Activated naive CD8-positive, alpha-beta T cell treated with anti-CD3 and anti-CD28 coated beads, Interleukin-2, amount 10 ng/mL, durations not matched to agents 7 days and 5 days (primary cell): ENCODE measurements at places on chromosomes 3 and 15.

- no peak for DNase-seq
Measured at GRCh38 chr15:49196856-49197255, 26.8 kb downstream of the GALK2 start.

DNA sequence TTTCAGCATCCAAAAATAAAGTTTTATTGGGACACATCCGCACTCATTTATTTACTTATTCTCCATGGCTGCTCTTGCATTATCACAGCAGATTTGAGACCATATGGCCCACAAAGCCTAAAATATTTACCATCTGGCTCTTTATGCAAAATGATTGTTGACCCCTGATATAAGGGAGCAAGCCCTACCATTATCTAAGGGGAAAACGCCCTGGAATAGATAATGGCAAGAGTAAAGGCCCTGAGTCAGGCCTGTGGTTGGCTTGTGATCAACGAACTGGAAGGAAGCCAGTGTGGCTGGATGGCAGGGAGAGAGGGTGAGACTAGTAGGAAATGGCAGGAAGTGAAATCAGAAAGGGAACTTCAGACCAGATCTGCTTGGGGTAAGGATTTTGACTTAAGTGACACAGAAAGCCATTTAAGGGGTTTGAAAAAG, 24.6 kb upstream of the DMXL2 start:
- no peak for DNase-seq

DNA sequence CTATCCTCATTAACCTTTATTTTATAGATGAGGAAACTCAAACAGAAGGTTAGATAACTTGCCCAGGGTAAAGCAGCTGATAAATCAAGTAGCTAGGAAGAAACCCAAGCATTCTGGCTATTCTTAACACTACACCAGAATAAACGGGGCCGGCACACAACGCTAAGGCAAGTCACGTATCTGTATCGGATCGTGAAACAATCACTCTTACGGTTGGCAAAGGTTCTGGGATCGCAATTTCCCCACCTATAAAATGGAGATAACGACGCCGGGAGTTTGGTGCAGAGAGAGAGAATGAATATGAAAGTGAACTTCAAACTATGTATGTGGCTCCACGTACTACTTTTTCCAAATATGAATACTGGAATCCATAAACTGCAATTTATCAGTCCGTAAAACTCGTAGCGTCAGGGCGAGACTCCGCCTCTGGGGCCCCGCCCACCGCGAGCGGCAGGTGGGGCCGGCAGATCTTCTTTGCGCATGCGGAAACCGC, 252 bp upstream of the ARMC8 start:
- peak; percentile 91 for DNase-seq

GRCh38 chr3:32082721-32083120, 23.7 kb upstream of the GPD1L start:
- DNase-seq: no peak

DNA sequence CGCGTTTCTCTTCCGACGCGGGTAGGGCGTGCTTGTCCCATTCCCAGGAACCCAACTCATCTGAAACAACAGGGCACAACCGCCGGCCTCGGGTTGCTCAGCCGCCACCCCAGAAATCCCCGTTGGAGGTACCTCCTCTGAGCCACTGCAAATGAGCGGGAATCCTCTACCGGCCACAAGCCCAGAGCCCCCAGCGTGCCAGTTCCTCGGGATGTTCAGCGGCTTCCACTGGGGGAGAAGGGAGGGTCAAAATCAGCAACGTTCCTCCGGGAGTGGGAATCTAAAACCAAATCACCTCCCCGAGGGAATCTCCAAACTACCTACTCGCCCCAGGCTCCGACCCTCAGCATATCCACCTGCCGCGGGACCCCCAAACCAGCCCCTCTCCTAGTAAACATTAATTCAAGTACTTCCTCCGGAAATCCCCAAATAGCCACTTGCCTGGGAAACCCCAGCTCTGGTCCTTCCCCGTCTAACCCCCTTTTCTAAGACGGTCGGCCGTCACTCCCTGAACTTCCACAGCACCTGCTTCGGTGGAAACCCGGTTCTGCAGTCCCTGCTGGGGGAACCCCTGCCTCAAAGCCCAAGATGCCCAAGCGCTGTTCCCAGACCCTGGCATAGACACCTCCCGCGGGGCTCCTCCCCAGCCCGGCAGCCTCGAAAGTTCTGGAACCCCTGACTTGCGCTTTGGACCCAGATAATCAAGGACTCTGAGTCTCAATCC, 887 bp downstream of the OXTR start:
- no peak for DNase-seq

DNA sequence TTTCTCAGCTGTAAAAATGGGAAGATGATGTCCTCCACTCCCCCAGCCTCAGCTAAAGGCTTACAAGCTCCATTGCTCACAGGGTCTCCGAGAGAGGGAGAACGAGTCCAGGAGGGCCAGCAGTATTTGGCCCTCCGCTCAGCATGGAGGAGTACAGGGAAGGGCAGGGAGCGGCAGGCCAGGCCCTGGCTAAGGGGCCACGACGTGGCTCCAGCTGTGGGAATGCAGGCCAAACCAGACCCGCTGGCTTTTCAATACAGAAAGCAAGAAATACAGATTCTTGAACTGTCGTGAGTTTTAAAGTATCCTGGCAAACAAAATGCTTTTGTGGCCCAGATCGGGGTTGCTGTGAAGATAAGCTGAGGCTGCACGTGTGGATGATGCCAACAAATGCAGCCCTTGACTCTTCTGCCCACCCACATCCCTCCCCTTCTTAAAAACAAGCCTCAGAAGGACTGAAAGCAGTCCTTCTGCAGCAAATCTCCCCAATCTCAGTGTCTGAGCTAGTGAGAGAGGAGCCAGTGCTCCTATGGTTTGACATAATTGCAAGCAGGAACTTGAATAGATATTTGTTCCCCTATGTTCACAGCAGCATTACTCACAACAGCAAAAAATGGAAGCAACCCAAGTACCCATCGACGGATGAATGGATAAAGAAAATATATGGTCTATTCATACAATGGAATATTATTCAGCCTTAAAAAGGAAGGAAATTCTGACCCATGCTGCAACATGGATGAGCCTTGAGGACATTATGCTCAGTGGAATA, 18.5 kb upstream of the FBLN2 start:
- no peak for DNase-seq

DNA sequence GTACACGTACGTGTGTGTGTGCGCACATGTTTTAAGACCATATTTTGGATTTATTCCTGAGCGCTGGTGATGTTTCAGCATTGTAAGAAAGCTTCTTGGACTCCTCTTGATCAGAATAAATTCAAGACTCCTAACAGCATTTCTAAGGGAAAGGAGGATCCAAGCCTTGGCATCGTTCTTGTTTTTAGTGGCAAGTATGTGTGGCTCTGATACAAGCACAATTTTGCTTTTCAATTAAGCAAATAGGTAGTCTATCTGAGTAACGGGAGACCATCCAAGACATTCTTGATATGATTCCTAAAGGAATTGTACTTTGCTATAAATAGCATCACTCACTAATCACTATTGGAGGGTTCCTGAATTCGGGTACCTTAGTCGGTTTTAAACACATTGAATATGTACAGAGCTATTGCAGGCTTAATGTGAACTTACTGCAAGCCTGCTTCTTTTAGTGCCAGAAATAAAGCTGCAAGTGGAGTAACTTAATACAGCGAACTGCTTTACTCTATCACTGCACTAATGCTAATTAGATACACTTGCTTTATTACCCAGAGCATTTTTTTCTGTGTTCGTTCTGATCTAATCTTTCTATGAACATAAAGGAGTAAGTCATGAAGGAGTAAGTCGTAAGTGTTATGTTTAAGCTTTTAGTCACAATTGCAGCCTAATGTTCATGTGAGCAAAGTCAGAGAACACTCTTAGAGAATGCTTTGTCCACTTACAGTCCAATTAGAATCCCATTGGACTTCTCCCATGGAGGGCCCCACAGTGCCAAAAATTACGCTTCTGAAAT, 186.3 kb downstream of the MCTP2 start:
- no peak for DNase-seq

- no peak for DNase-seq
Measured at GRCh38 chr3:107206945-107207344, 170.3 kb upstream of the CCDC54 start.

- DNase-seq: peak; percentile 87
Measured at GRCh38 chr3:52056521-52056967, at the start of gene DUSP7. Gene DUSP7, minus strand, starts transcription at chr3:52056571. Its CDS starts 205 bp downstream, at chr3:52056366.

DNA sequence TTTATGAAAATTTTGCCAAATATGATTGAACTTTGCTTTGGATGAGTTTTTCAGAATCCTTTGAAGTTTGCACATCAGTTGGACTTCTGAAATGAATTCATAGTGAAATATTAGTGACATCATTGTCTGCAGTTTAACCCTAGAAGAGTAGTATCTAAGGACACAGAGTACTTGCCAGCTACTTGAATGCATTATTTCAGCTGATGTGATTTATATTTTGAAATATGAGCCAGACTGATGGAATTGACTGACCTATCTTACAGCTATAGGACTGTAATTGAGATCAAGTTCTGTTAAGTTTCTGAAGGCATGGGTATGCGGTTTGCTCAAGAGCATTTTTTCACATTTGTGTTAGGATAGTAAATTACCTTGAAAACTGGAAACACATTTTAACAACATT, 51.2 kb downstream of the LYSMD4 start:
- DNase-seq: no peak

DNA sequence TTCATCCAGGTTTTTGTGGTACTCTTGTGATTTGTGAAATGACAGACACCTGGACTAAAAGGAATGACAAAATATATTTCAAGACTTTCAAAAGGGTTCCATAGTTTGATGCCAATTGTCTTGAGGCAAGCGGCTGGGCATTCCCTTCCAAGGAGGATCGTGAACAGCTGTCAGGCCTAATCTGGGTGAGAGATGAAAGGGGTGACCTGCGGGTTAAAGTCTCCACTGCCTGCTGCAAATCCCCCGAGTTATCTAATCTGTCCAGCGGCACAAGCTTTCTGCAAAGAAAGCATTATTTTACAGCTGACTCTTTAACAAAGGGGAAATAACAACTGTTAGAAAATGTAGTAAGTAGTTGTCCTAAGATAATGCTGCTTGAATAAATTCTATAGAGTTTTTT, 128.7 kb upstream of the MB21D2 start:
- no peak for DNase-seq

- DNase-seq: no peak
Measured at GRCh38 chr3:180433152-180433551, 168.8 kb upstream of the TTC14 start.

GRCh38 chr3:146279951-146280350, 29.0 kb upstream of the PLSCR4 start:
- DNase-seq: no peak

- no peak for DNase-seq
Measured at GRCh38 chr3:114649331-114649730, 355.5 kb downstream of the TIGIT start.

DNA sequence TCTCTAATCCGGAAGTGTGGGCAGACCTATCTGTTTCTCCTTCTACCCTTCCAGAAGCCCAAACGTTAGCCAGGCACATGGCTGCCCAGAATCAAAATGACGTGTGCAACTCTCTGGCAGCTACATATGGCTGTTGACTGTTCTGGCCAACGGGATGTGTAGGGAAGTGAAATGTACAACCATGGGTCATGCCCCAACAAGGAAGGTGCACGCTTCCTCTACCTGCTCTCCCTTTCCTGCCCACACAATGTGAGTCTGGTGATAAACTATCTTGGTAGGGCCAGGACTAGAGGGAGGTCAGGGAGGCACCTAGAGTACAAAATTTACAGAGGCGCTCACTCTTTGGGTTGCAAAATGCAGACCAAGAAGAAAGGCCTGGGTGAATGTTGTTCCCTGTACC, 495.9 kb upstream of the PROK2 start:
- DNase-seq: no peak

GRCh38 chr15:50797926-50798325, 32.4 kb upstream of the SPPL2A start:
- DNase-seq: no peak

DNA sequence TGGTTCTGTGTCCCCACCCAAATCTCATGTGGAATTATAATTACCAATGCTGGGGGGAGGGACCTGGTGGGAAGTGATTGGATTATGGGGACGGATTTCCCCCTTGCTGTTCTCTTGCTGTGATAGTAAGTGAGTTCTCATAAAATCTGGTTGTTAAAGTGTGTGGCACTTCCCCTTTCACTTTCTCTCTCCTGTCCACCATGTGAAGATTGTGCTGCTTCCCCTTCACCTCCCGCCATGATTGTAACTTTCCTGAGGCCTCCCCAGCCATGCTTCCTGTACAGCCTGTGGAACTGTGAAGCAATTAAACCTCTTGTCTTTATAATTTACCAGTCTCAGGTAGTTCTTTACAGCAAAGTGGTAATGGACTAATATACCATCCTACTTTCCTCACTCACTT, 289.6 kb downstream of the EFHB start:
- no peak for DNase-seq

DNA sequence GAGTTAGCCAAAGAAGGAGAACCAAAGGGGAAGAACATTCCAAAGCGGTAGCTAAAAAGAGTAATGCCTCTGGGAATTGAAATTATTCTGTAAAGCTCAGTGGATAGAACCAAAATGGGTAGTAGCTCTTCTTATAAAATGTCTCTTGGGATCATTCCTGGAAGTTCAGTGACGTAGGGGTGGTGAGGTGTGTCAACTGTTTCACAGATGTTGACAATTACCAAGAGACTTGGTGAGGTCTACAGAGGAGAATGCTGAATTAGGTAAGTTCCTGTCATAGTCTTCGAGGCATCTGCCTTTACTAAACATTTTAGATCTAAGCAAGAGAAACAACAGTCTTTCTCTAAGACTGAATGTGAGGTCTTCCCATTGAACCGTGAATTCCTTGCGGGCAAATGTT, 67.8 kb downstream of the TPRG1 start:
- no peak for DNase-seq

DNA sequence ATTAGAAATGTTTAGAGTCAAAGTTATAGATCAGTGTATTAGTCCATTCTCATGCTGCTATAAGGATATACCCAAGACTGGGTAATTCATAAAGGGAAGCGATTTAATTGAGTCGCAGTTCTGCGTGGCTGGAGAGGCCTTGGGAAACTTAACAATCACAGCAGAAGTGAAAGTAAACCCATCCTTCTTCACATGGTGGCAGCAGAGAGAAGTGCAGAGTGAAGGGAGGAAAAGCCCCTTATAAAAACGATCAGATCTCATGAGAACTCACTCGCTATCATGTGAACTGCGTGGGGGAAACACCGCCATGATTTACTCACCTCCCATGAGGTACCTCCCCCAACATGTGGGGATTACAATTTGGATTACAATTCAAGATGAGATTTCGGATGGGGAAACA, 871.5 kb downstream of the DIPK2A start:
- DNase-seq: no peak

DNA sequence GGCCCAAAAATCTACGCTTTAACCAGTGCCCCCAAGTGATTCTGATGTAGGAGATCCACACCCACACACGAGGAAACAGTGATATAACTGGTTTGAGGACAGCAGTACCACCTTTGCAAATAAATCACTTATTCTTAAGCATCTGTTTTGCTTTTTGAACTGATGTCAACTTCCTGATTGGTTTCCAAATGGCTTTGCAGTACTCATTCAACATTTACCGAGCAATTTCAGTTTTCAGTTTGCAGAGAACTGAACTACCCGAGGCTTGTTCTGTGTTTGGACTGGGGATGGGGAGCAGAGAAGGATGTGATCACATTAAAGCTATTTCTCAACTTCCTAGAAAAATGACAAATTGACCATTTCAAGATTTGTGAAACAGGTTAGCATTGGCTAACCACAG, 1.1 kb upstream of the GYG1 start:
- DNase-seq: no peak
